HCEC 1CT (cell line): ENCODE measurements at places on chromosomes 1 and 21.
A peak's percentile ranks its signal among the peaks of the same experiment; 100 is the strongest.

DNA sequence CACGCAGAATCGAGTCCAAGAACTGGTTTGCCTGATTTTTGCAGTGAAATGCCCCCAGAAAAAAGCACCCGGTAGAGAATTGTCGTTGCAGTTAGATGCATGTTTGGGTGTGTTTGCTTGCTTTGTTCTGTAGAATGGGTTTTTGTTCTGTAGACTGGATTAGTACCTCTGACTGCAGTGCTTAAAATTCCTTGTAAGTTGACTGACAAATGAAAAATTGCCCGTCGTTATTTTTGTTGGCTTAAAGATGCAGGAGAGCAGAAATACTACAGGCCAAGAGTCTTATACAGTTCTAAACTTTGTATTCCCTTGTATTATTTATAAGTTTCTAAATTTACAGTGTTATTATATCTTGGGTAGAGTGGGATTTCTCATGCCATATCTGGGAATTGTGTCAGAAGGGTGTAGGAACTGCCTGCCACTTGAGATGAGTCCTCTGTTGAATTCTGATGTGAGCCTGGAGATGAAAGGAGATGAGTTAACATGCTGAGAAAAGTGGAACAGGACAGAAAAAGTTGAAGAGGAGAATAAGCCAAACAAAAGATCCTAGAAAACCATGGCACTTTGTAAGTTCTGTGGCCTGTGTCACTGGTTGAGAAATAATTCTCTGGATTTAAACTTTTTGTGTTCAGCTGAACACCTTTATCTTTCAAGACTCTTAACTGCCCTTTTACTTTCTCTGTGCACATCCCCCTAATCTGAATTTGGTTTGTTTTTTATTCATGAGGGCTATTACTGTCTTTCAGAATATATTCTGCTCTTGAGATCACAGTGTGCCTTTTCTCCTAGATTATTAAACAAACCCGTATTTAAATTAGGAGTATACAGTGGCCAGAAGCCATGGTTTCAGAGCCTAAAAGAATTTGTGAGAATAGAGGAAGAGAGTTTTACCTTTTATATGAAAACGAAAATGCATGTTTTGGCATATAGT lies 1.4 kb downstream of the DESI2 start:
- DNase-seq, result peak; percentile 9

DNA sequence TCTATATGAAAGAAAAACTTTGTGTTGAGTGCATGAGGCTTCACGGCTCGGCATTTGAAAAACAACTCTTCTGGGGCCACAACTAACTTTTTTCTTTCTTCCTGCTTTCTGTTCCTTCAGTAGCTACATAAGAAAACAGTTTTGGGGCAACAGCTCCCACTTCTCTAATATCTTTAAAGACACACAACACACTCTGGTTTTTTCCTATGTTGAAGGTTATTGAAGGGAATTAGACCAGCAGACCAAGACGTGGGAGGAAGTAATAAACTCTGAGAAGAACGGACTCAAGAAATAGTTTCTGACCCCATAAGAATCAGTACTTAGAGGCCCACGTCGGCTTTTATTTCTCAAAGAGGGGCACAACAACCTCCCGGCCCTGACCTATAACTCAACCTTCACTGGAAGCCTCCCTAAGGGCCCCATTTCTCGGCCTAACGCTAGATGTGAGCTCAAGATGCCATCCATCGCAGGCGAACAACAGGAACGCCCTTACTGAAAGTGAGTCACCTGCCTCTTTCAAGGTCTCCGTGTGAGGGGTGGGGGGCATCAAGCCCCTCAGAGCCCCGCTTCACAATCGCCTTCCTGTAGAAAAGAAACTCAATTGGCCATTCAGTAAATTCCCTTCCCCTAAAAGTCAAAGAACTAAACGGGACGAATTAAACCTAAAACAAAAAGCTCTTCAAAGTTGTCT lies 844 bp downstream of the ZMYM6 start:
- DNase-seq, result peak; percentile 21

- peak; percentile 63 for DNase-seq
Observed at GRCh38 chr1:112718691-112719418, 3.7 kb upstream of the PPM1J start.

GRCh38 chr1:18384059-18384458 lies 96.7 kb upstream of the KLHDC7A start:
- no peak for DNase-seq

DNA sequence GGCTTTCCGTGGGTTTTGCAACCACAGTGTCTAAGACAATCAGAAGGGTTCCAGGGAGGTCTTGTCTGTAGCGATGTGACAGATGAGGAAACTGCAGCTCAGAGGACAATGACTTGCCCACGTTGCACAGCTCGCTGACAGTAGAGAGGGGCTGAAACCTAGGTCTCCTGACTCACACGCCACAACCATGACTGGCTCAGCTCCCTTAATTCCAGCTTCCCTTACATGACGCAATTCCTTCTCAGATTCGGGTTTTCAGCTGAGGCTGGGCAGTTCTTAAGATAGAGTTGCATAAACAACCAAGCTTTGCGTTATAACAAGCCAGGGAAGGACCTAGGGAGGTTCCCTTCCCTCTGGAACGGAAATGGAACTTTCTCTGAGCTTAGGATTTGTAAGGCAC lies 36.3 kb downstream of the DHCR24 start:
- DNase-seq, result peak; percentile 99

- no peak for DNase-seq
Observed at GRCh38 chr1:41542196-41542930, 57.9 kb upstream of the EDN2 start.

- no peak for DNase-seq
Observed at GRCh38 chr1:218557731-218558130, 212.6 kb downstream of the TGFB2 start.

DNA sequence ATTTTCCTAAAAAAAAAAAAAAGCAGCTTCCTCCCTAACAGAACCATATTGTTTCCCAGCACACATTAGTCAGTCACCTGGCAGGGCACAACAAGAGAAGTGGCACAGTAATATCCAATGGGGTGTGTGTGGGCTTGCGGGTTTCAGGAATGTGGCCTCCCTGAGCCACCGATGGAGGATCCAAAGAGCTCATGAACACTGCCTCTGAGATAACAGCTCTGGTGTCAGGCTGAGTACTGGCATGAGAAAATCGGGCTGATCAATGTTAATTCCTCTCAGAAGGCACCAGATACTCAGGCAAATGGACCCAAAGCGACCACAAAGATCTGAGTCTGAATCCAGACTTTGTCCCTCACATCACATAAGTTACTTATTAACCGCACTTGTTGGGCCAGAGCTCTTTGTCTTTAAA lies 2.2 kb upstream of the LYPD8 start:
- no peak for DNase-seq
